HT1080 (cell line): ENCODE measurements at places on chromosomes 16 and 17. TPM values are rescaled to one million over a fixed set of nuclear protein-coding genes. Genes with fewer than 3 reads are reported as not detected.

Gene ARHGAP23
- 21.7 and 40.0 TPM in 2 replicates for total RNA-seq

Gene ADAMTS18
- total RNA-seq = 0.03 and 0.14 TPM in 2 replicates

Gene ACE
- total RNA-seq = not detected in 2 replicates

Gene FA2H
- total RNA-seq = 0.14 TPM in 1 of 2 replicates, not detected in the other

GRCh38 chr16:86245351-86245750, 265.0 kb upstream of the FOXF1 start:
- no peak for DNase-seq

GRCh38 chr16:28974007-28974436, 556 bp upstream of the SPNS1 start:
- DNase-seq = peak; percentile 73

- DNase-seq = peak; percentile 48
Observed at GRCh38 chr17:30950669-30951399, 20.0 kb upstream of the RNF135 start.

DNA sequence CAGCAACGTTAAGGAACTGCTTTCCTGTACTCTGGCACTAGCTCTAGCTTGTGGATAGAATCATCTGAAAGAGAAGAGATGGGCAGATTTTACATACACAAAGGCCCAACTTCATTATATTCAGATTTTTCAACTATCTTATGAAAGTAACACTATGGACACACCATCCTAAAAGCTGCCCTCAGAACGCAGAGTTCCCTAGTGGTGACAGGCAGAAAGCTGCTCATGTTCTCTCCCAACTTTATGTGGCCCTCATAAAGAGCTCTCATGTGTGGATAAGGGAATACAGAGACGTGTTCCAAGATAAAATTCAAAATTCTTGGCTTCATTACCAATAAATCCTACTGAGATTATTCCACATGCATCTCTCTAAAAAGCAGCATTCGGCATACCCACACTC, 1.5 kb downstream of the CFAP20 start:
- no peak for DNase-seq
